ENCODE measurements at places on chromosomes 12 and 14.

GRCh38 chr14:94466706-94467370 lies 9.2 kb downstream of the SERPINA9 start:
- DNase-seq = no peak

GRCh38 chr12:92078167-92079053 lies 67.2 kb downstream of the BTG1 start:
- no peak for DNase-seq

DNA sequence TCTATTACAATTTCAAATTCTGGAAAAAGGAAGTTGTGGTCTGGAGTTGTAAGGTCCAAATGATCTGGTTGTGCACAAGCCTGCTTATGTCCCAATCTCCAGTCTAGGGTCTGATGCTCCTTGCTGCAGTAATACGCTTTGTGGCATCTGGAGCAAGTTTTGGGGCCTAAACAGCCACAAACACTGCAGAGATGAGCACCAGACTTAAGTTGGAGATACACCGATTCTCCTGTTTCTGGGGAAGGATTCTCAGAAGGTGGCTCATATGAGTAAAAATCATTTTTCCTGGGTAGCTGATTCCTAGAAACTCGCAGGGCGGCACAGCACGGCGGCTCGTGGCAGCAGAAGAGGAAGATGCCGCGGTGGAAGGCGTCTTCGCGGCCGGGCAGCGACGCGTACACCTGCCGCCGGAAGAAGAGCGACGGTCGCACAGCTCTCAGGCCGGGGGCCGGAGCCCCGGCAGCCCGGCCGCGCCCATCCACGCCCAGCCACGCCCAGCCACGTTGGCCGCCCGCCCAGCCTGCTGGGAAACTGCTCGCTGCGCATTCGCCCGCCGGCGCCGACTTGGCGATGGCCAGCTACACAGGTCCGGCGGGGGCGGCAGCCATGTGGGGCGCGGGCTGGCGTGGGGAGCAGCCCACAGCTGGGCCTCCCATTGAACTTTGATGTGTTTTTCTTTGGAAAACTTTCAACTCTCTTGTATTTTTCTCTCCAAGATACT lies 129.0 kb downstream of the ASCL4 start:
- DNase-seq = no peak

- DNase-seq = no peak
Measured at GRCh38 chr14:74983343-74983742, 19.4 kb upstream of the EIF2B2 start.
